ENCODE measurements at places on chromosomes 16 and 17.

DNA sequence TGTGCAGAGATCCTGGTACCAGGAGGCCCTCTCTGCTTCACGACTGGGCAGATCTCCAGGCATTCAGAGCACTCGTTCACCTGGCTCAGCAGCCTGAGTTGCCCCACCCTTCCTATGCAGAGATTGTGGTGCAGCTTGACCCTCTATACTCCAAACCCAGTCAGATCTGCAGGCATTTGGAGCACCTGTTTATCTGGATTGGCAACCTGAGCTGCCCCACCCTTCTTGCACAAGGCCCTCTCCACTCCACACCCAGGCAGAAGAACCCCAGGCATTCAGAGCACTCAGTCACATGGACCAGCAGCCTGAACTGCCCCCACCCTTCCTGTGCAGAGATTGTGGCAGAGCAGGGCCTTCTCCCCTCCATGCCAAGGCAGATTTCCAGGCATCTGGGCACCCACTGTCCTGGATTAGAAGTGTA lies 88.4 kb upstream of the CDH5 start:
- DNase-seq: no peak

DNA sequence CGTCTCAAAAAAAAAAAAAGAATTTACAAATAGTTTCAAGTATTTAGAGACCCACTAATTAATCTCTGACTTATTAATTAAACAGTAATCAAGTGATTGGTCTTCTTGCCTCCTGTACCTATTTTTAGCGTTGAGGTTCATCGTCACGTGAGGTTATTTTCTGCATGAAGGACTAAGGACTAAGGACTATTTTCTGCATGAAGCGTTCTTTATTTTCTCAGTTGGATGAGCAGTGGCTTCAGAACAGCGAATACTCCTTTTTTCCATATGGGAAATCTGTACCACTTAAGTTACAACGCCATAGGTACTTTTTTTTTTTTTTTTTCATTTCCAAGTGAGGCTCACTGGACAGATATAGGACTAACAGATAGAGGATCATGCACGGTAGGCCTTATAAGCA lies 224.9 kb downstream of the CNTNAP4 start:
- no peak for DNase-seq

DNA sequence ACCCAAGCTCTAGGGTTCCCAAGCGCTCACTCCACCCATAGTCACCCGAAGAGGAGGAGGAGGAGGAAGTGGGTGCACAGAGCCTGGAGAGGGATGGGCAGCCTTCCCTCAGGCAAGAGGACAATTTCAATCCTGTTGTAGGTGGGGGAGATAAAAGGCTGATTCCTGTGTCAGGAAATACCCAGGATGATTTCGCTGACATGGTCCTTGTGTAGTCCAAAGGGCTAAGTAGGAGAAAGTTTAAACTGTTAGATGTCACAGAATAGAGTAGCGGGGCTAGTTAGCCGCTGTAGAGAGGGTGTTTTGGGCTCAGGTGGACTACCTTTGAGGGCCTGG lies 1.3 kb upstream of the EXOC7 start:
- DNase-seq: no peak

DNA sequence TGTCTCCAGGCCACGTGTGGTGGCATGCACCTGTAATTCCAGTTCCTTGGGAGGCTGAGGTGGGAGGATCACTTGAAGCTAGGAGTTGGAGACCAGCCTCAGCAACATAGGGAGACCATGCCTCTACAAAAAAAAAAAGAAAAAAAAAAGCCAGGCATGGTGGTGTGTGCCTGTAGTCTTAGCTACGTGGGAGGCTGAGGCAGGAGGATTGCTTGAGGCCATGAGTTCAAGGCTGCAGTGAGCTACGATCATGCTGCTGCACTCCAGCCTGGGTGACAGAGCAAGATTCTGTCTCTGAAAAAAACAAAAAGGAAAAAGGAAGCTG lies 103.9 kb downstream of the CMIP start:
- no peak for DNase-seq

- DNase-seq: no peak
These were observed at the start of gene TMEM114 for GRCh38 chr16:8589900-8590688. Gene TMEM114, minus strand, starts transcription at chr16:8590511. Its CDS starts 673 bp downstream, at chr16:8589838.

GRCh38 chr17:54932711-54933110 lies 32.1 kb downstream of the TOM1L1 start:
- DNase-seq: no peak

- no peak for DNase-seq
These were observed 177.2 kb downstream of the TMEM132E start for GRCh38 chr17:34756637-34757021.

DNA sequence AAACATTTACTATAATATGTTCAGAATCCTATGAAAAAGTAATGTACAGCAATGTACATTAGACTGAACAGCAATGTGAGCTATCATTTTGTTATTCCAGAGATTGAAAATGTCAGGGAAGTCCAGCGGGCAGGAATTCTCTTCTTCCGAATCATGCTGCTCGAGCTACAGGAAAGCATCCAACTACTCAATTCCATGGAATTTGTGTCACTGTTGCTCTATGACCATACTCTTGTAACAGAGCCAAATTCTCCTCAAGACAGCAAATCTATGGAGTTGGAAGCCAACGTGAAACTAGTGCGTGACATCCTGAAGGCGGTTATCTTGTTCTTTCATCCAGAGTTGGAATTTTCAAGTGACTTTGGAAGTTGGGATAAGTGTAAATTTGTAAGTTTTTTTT lies 24.8 kb upstream of the NSRP1 start:
- no peak for DNase-seq

GRCh38 chr16:14186007-14186794 lies 115.1 kb downstream of the MRTFB start:
- DNase-seq: no peak

- DNase-seq: no peak
These were observed 60.7 kb downstream of the OR1D5 start for GRCh38 chr17:3002538-3003295.

DNA sequence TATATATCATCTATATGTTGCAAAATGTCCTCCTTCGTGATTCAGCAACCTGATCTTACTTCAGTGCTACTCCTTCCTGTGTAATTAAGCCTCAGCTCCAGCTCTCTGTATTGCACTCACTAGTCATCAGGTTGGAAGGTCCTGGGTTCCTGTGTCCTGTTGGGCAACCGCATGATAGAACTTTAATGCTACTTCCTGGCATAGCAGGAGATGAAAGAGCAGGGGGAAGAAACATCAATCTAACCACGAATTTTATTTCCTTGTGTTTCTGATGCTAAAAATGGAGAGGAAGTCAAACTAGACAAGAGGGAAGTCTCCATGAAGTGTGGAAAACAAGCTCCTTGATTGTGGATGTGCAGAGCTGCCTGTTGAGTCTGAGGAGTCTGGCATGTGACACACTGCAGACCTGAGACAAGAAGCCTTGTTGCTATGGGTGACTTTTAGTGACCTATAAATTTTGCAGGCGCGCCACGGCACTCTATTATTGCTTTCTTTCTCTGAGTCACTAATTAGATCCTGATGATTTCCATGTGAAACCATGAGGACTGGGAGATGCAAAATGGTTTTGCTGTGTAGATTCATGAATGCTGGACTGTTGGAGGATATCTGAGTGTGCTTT lies 25.6 kb downstream of the IGSF6 start:
- DNase-seq: no peak

DNA sequence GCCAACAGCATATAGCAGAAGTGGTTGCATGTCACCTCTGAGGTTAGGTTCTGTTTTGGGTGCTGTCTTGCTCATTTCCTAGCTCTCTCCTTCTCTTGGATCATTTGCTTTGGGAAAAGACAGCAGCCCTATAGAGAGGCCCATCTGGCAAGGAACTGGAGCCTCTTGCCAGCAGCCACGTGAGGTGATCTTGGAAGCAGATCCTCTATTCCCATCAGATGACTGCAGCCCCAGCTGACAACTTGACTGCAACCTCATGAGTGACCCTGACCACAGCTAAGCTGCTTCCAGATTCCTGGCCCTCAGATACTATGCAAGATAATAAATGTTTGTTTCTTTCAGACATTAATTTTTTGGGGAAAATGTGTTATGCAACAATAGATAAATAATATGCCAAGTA lies 213.3 kb upstream of the HS3ST4 start:
- no peak for DNase-seq

GRCh38 chr17:9343516-9343915 lies 232.1 kb downstream of the STX8 start:
- DNase-seq: no peak

DNA sequence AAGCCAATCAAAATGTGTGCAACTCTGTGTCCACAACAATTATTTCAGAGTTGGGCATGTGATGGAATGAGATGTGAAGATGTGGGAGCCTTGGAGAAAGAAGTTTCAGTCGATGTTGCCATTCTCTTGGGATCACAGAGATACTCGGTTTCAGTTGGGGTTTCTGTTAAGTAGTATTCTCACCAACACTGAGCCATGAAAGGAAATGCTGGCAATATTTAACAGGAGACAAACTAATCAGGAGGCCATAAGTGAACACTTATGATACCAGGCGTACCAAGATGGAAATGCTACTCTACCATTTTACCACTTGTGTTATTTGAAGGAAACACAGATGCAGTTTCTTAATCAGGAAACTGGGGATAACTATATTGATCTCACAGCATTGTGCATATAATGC lies 53.3 kb upstream of the NUDT7 start:
- DNase-seq: no peak

- no peak for DNase-seq
These were observed 3.0 kb downstream of the TBKBP1 start for GRCh38 chr17:47696717-47697642.

- DNase-seq: no peak
These were observed 130.6 kb upstream of the TOX3 start for GRCh38 chr16:52677501-52677900.

DNA sequence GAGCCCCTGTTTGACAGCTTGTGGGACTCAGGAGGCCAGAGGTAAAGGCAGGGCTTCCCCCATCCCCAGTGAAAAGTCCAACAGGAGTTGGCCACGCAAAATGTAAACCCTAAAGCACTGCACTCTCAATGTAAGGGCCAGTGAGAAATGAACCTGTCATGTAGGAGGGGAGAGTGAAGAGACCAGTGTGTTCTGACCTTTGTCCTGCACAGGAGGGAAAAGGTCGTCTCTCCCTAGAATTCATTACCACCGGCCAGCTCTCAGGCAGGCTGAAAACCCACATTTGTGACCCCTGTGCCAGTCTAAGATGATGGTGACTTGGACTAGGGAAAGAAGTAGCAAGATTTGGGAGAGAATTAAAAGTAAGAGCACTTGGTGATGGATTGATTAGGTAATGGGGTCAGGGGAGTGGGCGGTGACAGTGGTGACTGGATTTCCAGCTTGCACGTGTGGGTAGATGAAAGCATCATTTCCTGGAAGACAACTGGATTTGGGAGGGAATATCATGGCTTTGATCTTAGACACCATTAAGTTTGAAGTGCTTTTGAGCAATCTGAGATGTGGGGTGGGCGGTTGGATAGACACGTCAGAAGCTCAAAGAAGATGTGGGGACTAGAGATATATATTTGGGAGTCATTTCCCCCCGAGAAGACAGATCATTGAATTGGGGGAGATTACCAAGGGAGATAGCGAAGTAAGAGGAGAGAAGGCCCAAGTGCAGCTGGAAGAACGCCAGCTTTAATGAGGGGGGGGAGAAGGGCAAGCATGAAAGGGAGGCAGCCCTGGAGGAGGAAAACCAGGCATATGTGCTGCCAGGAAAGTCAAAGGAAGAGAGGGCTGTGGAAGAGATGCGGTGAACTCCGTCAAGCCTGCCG lies 119.5 kb downstream of the NTN1 start:
- no peak for DNase-seq

GRCh38 chr17:74287031-74287602 lies 13.1 kb downstream of the DNAI2 start:
- DNase-seq: no peak

DNA sequence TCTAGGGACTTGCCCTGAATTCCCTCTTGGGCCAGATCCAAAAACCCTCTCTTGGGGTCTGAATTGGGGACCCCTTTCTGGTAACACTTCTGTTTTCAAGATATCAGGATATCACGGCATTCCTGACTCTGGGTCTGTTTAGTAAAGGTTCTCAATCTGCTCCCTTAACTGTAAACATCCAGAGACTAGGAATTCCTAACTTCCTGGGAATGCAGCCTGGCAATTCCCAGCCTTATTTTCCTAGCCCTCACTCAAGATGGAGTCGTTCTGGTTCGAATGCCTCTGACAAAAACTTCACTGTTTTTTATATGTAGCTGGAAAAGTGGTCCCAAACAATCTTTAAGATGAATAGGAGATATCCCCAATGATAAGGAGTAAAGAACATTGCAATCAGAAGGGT lies 141.6 kb upstream of the XYLT1 start:
- no peak for DNase-seq

- DNase-seq: no peak
These were observed 5.6 kb downstream of the KCTD13 start for GRCh38 chr16:29920288-29921033.

DNA sequence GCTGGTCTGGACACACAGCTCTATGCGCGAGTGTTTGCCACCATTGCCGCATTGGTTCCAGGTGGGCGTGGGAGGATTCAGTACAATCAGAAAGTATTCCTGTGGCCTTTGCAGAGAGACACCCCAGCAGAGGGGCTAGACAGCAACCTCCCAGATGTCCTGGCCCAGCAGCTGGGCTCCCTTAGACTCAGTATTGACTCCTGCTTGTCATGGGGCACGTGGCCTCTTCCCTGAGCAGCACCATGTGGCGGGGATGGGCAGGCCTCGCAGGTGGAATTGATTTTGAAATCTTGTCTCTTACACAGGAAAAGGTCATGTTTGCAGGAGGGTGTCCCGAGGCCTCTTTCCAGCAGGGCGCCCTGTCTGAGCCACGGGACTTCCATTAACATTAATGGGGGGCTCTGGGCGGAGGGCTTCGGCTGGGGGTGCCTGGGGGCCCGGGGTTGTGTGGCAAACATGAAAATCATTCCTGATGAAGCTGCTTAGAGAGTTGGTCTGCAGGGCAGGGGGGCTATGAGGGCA lies 96.4 kb downstream of the C16orf78 start:
- no peak for DNase-seq

DNA sequence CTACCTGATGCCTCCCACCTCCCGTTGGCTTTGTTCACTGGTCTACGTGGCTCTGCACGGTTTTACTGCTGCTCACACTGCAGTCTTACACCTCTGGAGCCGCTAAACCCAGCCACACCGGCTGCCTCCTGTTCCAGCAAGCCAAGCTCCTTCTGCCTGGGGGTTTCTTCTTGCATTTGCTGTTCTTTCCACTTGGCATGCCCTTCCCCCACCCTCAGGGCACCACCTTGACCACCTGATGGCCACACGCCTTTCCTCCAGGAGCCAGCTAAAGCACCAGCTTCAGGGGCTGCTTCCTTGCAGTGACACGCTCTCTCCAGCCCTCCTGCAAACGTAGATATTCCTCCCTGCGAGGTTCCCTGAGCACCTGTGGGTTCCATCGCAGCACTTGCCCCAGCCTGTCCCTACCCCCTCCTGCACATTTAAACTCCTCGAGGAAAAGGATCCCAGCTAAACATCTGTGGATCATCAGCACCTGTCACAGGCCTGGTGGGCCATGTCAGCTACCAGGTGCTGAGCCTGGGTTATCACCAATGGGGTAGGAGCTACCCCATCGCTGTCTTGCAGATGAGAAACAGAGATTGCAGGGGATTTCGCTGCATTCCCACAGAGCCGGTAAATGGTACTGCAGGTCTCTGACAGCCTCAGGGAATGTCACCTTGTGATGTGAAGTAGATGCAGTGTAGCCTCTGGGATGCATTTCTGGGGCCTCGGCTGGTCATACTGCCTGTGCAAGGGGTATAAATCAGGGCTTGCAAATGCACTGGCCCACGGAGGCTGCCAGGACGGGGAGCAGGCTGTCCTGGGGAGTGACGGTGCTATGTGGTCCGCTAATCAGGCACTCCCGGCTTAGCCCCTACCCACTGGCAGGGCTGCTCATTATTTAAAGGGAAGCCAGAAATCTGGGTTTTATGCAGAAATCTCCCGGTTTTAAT lies 285.2 kb downstream of the CPPED1 start:
- DNase-seq: no peak

- no peak for DNase-seq
These were observed 2.8 kb downstream of the ACE start for GRCh38 chr17:63479495-63480184.

Measured in stimulated activated CD4-positive, alpha-beta T cell treated with anti-CD3 and anti-CD28 coated beads, TNF-alpha, amount 100 ng/mL, for 4 hours (primary cell).